ENCODE measurements at places on chromosomes 4 and X.

GRCh38 chr4:26746802-26747213 lies 113.8 kb upstream of the STIM2 start:
- DNase-seq = no peak

GRCh38 chrX:15676886-15677285 lies 12.3 kb upstream of the CLTRN start:
- no peak for DNase-seq

- DNase-seq = no peak
Observed at GRCh38 chr4:29717287-29718057, 1002.7 kb upstream of the PCDH7 start.

GRCh38 chr4:94160774-94161173 lies 46.9 kb upstream of the SMARCAD1 start:
- no peak for DNase-seq

GRCh38 chrX:77820091-77820727 lies 34.2 kb upstream of the ATRX start:
- DNase-seq = no peak

DNA sequence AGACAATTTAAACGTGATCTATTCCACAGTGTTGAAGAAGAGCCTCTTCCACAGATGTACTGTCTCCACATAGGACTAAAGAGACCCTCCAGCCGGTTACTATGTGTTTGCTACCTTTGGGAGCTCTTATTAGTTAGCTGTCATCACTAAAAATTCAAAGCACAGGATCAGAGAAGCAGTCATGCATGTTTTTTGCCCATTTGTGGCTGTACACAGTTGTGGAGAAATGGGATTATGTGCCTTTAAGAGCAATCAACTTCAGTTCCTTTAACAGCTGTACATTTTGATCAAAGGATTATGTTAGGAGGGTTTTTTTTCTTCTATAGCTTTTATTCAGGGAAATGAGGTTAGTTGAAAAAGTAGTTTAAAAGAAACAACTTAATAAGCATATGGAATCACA lies 149.0 kb upstream of the SPOCK3 start:
- no peak for DNase-seq

DNA sequence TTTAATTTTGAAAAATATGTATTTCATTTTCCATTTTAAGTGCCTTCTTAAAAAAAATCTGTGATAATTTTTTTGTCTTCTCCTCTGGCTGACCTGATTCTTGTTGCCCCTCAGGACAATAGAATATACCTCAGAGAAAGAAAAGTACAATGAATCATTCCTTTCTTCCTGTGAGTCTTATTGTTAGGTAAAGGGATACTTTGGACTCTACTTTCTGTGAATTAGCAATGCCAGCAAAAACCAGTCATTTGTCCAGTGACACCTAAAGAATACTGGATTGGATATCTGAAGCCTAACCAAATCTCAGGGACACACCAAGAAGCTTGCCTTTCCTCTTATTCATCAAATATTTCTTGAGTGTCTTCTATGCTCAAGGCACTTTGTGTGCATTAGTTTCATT lies 102.1 kb downstream of the AREG start:
- DNase-seq = no peak

- DNase-seq = no peak
Observed at GRCh38 chr4:34328939-34329338, 1915.4 kb downstream of the ARAP2 start.

DNA sequence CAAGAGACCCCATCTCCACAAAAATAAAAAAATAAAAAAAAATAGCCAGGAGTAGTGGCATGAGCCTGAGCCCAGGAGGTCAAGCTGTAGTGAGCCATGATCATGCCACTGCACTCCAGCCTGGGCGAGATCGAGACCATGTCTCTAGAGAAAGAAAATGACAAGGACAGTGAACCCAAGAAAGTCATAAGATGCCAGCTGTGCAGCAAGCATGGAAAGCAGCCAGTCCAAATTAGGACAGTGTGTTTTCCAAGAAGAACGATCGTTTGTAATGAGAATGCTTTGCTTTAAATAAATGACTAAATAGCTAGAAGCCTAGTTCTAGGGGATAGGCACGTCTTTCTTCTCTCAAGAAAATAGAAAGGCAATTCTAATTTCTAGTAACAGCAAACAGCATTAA lies 58.4 kb upstream of the MSANTD1 start:
- DNase-seq = no peak

DNA sequence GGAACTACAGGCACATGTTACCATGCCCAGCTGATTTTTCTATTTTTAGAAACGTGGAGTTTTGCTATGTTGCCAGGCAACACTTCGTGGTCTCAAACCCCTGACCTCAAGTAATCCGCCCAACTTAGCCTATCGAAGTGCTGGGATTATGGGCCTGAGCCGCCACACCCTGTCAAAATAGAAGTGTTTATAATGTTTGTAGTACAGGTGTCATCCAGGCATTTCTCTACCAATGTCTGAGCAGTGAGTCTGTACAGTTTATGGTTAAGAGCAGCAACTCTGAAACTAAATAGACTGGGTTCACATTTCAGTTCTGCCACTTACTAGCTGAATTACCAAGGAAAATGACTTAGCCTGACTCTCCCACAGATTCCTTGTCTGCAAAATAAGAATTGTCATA lies 460.4 kb upstream of the GALNT7 start:
- DNase-seq = no peak

DNA sequence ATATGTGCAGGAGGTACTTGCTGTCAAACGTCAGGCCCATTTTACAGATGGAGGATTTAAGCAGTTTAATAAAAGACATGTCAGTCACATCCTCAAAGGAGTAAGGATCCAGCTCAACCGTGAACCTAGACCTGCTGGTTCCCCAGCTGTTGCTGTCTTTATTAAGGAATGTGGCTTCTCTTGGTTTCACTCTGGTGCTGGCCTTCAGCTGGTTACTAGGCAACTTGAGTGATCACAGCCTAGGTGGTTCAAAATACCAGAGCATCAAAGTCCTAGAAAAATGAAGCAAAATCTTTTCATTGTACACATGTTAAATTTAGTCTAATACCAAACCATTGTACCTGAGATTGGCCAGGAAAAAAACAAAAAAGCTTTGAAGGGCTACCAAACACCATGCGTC lies 32.7 kb upstream of the GLRA2 start:
- no peak for DNase-seq

- no peak for DNase-seq
Observed at GRCh38 chr4:11408233-11408967, 20.3 kb downstream of the HS3ST1 start.

DNA sequence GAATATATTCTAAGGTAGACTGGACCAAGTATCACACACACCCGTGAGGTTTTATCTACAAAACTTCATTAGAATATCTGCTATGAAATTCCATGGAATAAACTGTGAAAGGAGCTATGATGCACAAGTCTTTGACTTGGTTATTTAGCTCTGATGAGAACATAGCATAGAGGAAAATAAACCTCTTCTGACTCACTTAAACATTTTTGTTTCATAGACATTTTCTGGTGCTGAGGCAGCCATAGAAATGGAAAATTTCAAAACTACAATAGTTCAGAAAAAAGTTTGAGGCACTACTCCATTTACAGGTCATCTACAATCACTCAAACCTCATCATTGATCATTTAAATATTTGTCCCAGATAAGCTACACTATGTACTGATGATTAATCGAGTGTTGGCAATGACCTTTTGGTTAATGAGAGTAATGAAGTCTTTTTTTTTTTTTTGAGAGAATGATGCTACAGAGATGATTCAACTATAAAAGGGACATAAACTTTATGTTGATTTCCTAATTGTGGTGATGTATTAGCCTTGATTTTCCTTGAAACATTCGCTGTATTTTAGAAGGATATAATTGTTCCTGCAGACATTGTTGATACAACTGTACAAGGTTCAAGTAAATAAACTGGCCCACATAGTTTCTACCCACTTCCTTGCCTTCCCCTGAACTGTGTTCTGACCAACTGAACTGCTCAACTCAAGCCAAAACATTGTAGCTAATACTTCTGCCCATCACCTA lies 77.5 kb downstream of the AREG start:
- no peak for DNase-seq

- no peak for DNase-seq
Observed at GRCh38 chr4:73725985-73726384, 14.4 kb upstream of the CXCL8 start.

DNA sequence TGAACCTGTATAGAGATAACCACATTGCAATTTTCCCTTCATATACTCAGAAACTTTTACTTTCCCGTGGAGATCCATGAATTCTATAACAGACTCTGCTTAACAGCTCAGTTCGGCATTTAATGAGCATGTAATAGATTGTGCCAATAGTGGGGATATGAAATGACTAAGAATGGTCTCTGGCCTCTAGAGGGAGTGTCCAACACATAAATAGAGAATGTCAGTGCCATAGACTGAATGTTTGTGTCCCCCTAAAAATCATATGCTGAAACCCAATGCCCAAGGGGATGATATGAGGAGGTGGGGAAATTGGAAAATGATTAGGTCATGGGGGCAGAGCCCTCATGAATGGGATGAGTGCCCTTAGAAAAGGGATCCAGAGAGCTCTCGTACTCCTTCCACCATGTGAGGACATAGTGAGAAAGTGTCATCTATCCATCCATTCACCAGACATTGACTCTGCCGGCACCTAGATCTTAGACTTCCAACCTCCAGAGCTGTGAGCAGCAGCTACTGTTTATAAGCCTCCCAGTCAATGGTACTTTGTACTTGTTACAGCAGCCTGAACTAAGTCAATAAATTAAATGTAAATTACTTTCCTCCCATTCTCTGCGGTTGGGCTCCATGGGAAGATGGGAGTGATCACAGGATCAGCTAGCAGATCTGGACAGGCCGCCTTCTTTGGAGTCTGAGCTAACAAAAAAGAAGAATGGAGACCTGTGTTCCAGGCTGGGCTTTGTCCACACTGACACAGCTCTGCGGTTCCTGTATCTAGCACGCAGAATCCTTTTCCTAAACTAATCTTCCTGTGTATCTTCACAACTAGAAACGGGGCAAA lies 28.1 kb upstream of the HPSE start:
- DNase-seq = no peak

All from stimulated activated CD4-positive, alpha-beta T cell treated with anti-CD3 and anti-CD28 coated beads, Interleukin-1b, Interleukin-23, amount 100 ng/mL, for 24 hours (primary cell).